Psoas muscle (tissue), 8 donors: ENCODE measurements at places on chromosomes 6 and 20. TPM values are rescaled to one million over a fixed set of nuclear protein-coding genes. Genes with fewer than 3 reads are reported as not detected.

DNA sequence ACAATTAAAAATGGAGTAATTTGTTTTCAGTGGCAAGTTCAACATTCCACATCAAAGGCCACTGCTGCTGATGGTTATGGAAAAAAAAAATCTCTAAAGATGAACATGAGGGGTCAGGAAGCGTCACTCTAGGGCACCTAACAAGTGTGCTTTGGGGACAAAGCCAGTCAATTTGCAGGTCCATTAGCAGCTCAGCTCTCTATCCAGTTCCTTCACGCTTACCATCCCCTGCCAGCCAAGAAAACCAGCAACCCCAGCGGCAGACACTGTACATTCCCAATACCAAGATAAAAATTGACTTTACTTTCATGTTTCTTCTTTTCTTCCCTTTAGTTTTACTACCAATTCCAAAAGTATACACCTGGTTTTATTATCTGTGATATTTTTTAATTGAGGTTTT is 10.1 kb downstream of the RFX6 start:
- no peak for DNase-seq
- no peaks in the 10 kb centered on the region for H3K36me3 ChIP-seq
- H3K27ac ChIP-seq = no peak overlapping the region
- no peaks in the 10 kb centered on the region for H3K4me1 ChIP-seq

DNA sequence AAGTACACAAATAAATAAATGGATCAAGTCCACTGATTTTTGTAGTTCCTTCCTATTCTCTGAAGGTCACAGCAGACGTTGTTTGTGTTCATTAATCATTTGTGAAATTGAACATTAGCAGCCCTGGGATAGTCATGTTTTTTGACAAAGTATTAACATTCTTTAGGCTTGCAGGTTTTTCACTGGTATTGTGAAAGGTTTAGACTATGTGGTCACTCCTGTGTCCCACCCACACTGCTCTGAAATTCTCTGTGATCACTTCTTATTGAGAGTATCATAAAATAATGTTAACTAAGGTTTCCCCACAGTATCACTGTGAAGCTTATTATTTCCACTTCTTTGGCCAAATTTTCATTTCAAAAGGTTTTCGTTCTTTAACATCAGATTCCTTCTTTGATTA is 3.5 kb downstream of the FAM83B start:
- no peaks in the 10 kb centered on the region for H3K27me3 ChIP-seq
- no peak for DNase-seq
- no peak overlapping the region for H3K4me3 ChIP-seq
- H3K4me1 ChIP-seq = no peaks in the 10 kb centered on the region

- no peak within 1 kb of the TSS for H3K4me3 ChIP-seq
- H3K36me3 ChIP-seq = no peaks in the 10 kb centered on the region
- H3K27me3 ChIP-seq = no peaks in the 10 kb centered on the region
These were observed at the start of gene UNC5CL for GRCh38 chr6:41039060-41039998. UNC5CL (minus strand) TSS chr6:41039221; CDS start chr6:41035074, 4,147 bp downstream.

DNA sequence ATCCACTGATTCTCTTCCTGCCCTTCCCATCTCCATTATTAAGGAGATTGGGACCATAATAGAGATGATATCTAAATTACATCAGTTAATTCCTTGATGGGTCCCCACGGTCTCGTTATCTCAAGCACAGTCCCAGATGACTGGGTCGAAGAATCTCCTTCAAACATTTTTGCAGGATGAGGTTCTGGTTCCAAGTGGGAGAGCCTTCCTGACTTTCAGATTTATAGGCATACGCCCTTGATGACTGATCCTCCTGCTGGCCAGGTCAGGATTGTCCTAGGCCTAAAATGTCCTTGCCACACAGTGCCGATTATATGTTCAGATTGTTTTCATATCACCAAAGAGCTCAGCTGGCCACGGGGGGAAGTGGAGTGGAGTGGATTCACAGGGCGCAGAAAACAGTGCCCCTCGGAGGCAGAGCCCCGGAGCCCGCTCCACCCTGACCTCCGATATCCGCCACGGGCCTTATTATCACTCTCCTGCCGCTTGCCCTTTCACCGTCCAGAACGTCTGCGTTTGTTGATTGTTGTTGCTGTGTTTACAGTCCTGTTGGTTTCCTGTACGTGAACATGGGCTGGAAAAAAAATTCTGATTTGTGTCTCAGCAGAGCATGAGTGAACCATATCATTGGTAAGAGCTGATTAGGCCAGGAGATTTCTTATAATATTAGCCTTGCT is 8.9 kb downstream of the BMP6 start:
- peaks cover 48% of the 10 kb centered on the region for H3K27me3 ChIP-seq
- H3K4me1 ChIP-seq = no peaks in the 10 kb centered on the region
- no peak overlapping the region for H3K4me3 ChIP-seq
- no peak overlapping the region for H3K27ac ChIP-seq

DNA sequence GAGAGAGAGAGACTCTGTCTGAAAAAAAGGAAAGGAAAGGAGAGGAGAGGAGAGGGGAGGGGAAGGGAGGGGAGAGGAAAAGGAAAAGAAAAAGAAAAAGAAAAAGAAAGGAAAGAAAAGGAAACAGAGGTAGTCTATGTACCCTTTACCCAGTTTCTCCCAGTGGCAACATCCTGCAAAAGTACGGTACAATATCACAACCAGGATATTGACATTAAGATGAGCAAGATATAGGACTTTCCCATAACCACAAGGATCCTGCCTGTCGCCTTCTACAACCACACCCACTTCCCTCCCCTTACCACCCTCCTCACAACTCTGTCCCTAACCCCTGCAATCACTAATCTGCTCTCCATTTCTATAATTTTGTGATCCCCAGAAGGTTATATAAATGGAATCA is 4.0 kb downstream of the C20orf96 start:
- H3K27me3 ChIP-seq = no peaks in the 10 kb centered on the region
- peaks cover 6% of the 10 kb centered on the region for H3K4me1 ChIP-seq
- no peak overlapping the region for H3K27ac ChIP-seq

FAM162B gene
- total RNA-seq = 1.8 TPM

DHX16 gene
- total RNA-seq = 40.3 TPM

PTCRA gene
- total RNA-seq = not detected

SLC2A10 gene
- 0.40 TPM for total RNA-seq

ARG1 gene
- 0.23 TPM for total RNA-seq
